ENCODE measurements at places on chromosomes 11 and 22.

DNA sequence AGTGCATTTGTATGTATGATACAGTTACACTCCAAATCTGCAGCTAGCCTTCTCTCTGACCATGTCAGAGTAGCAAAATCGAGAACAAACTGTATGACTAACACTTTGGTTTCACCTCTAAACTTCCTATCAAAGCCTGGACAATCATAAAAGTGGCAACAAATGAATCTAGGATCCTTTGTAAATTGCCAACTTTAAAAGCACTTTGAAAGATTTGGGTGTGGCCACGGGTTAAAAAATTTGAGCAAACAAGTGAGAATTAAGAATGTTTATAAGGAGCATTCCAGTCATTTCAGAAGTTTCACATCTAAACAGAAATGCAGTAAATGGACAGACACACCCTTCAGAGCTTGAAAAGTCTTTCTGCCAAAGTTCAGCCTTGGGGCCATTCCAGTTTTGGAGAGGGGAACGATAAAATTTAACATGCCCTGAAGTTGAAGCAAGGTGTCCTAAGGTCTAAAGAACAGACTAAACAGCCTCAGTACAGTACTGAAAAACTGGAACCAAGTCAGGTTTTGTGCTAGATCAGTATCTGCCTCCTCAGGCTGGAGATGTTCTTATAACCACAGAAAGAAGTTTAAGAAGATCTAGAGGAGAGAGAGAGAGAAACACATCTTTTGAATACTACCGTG is 181.9 kb upstream of the BDNF start:
- no peak for DNase-seq

DNA sequence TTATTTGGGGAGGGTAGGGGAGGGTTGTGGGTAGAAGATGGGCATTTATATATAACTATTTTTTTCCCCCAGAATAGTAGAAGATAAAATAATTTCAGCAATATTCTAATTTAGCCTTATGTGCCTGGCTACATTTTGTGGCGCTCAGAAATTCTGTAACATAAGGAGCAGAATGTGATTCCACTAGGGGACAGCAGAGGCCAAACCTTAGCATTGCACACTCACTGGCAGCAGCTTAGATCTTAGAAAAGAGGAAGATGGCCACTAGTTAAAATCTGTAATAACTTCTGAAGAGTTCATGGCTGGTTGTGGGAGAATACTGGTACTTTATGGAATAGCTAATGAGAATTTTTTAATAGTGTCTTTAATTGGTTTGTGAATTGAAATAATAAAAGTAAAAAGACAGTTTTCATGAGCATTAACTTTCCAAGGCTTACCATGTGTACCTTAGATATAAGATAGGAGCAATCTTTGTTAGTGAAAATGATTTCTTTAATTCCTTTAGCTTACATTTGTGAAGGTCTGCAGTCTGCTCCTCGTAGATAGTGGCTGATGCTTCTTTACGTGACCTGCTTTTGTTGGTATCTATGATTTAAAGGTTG is 33.1 kb downstream of the DDX10 start:
- DNase-seq, result no peak

GRCh38 chr11:88594274-88594950 is 256.9 kb upstream of the CTSC start:
- DNase-seq, result no peak

GRCh38 chr11:114964676-114965214 is 286.4 kb downstream of the NXPE2 start:
- DNase-seq, result no peak

DNA sequence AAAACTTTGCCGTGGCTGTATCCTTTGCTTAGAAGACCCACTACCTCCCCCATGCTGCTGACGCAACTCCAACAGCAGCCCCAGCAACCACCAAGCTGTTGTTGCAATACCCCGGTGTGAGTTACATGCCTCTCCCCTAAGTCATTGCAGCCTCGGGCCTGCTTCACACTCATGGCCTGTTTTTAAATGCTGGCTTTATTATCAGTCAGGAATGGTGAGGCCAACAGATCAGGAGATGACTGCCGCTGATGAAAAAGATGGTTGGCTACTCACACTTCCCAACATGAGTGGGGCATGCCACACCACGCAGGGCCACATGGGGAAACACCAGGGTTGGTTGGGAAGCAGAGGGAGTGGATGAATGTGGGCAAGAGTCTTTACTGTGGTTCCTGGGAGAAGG is 171.5 kb upstream of the SYT13 start:
- DNase-seq, result no peak

DNA sequence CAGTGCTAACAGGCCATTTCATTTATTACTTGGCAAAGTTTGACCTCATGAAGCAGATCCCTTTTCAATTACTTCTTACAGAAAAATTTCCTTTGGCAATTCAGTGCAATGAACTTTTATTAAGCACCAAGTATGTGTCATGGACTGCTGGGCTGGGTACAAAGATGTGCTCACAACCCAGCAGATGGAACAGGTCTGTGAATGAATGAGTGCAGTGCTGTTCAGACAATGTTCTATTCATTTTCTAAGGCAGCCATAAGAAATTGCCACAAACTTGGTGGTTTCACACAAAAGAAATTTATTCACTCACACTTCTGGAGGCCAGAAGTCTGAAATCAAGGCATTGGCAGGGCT is 428.5 kb downstream of the SOX6 start:
- no peak for DNase-seq

GRCh38 chr22:17387356-17387755 is 18.1 kb downstream of the CECR2 start:
- DNase-seq, result no peak

GRCh38 chr11:68122936-68123539 is 1.9 kb upstream of the CHKA start:
- DNase-seq, result no peak

- DNase-seq, result no peak
Measured at GRCh38 chr11:123544631-123545375, 109.6 kb downstream of the SCN3B start.

DNA sequence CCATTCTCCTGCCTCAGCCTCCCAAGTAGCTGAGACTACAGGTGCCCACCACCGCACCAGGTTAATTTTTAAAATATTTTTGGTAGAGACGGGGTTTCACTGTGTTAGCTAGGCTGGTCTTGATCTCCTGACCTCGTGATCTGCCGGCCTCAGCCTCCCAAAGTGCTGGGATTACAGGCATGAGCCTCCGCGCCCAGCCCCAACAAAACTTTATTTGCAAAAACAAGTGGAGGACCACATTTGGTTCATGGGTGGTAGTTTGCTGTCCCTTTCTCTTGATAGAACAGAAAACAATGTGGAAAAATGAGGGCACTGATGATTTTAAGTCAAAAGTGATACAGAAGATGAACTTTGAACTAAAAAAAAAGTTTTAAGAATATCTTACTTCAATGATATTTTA is 121.8 kb upstream of the SERPIND1 start:
- DNase-seq, result no peak

DNA sequence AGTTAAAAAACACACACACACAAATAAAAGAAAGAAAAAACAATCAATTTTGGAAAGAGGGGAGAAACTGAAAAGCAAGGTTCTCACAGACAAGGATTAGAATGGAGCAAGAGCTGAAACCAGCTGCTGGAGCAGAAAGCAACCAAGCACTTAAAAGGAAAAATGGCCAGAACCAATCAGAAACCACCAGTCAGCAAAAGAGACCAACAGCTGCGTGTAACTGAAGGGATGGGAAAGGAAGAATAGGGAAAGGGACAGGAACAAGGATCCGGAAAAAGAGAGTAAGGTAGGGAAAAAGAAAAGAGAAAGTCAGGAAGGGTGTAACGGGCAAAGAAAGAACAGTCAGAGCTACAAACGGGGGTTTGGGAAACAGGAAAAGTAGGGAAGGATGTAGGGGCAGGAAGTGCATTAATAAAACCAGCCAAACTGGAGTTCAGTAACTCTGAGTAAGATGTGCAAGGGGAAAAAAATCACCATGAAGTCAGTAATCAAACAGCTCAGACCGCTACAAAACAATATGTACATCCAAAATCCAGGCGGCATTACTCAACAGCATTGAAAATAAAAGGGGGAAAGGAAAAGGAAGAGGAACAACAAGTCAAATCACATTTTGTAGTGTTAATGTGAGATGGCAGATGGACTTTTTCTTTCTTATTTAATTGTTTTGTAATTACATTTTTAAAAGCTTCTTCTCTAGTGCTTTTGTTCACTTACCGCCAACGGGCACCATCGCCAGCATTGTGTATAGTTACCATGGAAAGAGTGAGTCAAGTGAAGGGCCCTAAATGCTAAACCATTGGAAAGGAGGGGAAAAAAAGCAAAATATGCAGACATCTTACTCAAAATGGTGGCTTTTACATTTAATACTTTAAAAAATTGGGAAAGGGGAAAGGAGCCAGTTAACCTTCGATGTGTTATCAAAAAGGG is 49.2 kb downstream of the APOL5 start:
- DNase-seq, result no peak

GRCh38 chr11:87083029-87083428 is 45.3 kb downstream of the TMEM135 start:
- DNase-seq, result no peak

GRCh38 chr22:29207562-29208501 is 2.1 kb downstream of the EMID1 start:
- no peak for DNase-seq

- no peak for DNase-seq
Measured at GRCh38 chr11:110447897-110448745, 18.4 kb downstream of the FDX1 start.

DNA sequence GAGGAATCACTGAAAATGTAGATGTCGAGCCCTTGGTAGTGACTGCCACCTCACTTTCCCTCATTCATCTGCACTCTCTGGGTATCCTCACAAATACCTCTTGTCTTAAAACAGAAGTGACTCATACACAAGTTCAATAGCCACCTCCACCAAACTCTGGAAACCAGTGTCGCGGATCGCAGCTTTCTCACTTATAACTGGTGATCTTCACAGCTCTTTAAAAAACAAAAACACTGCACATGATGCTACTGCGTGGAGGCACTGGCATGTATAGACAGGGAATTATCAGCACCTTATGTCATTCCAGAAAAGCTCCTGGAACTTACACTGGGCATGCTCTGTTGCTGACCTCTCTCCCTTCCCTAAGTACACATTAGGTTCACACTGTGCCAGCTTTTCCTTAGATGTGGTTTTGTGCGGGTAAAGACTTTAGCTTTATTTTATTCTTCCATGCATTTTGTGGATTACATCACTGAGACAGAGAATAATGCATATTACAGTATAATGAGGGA is 425.5 kb upstream of the CADM1 start:
- DNase-seq, result no peak

GRCh38 chr22:26536762-26537134 is 24.5 kb upstream of the TFIP11 start:
- DNase-seq, result no peak

- no peak for DNase-seq
Measured at GRCh38 chr11:128365044-128365443, 222.3 kb downstream of the ETS1 start.

DNA sequence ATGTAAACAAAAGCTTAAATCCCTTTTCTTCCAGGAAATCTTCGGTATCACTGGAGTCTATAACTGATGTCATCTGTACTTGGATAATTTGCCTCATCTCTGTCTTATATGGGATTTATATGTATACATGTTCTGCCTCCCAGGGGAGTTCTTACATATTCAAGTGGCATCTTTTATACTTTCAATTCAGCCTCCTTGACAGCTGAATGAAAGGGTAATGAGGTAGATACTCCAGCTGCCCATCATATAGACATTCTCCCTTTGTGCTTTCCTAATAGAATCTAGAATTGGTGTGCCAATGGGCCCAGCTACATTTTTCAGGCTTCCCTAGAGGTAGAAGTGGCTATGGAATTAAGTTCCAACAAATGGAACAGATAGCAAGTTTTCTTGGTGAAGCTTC is 223.8 kb downstream of the LRRC4C start:
- DNase-seq, result no peak

- no peak for DNase-seq
Measured at GRCh38 chr11:68442433-68442832, 18.1 kb upstream of the PPP6R3 start.

DNA sequence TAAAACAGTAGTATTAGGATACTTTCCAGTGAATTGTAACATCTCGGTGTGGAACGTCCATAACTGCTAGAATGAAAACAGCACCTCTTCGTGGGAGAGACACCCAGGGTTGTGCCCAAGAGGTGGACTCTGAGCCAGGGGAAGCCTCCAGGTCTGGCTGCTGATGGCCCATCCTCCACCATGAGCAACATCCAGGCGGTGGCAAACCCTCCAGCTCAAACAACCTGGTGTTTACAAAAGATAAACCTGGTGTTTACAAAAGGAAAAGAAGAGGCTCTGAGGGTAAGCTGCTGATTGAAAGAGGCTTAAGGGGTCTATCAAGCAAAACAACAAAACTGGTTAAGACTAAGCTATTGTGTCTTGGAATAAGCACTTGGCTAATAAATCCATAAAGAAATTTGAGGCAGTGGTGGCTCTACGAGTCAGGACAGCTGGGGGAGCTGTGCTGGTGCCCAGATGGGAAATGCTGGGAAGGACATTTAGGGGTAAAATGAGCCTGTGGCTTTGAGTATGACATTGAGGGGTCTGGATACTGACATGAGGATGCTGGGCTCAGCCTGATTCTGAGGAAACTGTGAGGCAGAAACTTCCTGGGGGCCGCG is 909.0 kb downstream of the BRD1 start:
- no peak for DNase-seq

GRCh38 chr22:31609716-31610115 is 52.3 kb downstream of the PISD start:
- DNase-seq, result no peak

DNA sequence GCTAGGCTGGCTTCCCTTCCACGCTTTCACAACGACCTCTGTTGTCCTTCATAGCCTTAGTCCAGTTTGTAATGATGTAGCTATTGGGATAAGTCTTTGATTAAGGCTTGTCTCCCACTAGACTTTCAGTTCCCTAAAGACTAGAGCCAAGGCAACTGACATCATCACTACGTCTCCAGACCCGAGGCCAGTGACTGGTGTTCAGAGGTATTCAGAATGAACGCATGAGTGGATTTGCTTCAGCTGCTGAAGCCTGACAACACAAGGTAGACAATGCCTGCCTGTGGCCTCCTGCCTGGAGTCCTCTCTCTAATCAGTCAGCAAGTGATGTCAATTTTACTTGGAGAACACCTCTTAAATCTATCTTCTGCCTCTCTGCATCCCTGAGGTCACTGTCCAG is 13.6 kb downstream of the EFCAB6 start:
- no peak for DNase-seq

Measured in activated T-cell treated with anti-CD3 and anti-CD28 coated beads for 1 hour (primary cell).